ENCODE measurements at places on chromosomes 6 and 20. TPM values are rescaled to one million over a fixed set of nuclear protein-coding genes. Genes with fewer than 3 reads are reported as not detected.

GNMT gene
- total RNA-seq: not detected

TM9SF4 gene
- total RNA-seq: 22.5 TPM

RAD21L1 gene
- 0.59 TPM for total RNA-seq

SLC17A4 gene
- not detected for total RNA-seq

PDE7B gene
- total RNA-seq: 1.3 TPM

ANGPT4 gene
- total RNA-seq: 0.02 TPM

IPCEF1 gene
- not detected for total RNA-seq

DNAH8 gene
- total RNA-seq: not detected

KCNG1 gene
- 65.0 TPM for total RNA-seq

E2F1 gene
- 37.1 TPM for total RNA-seq

TBXT gene
- total RNA-seq: not detected

ZC3H12D gene
- 0.16 TPM for total RNA-seq

KCNK17 gene
- not detected for total RNA-seq

ZBP1 gene
- total RNA-seq: not detected

CD93 gene
- 0.03 TPM for total RNA-seq

OOEP gene
- total RNA-seq: not detected

LPA gene
- not detected for total RNA-seq

TRERF1 gene
- 7.0 TPM for total RNA-seq

ADGRF5 gene
- 2.9 TPM for total RNA-seq

TMEM217 gene
- total RNA-seq: 0.37 TPM

CCR6 gene
- 0.06 TPM for total RNA-seq

CDK5RAP1 gene
- total RNA-seq: 33.5 TPM

SSTR4 gene
- not detected for total RNA-seq

GTSF1L gene
- not detected for total RNA-seq

BTN1A1 gene
- 0.23 TPM for total RNA-seq

All from HT1080 (cell line).